ENCODE measurements at places on chromosomes 12 and 14.
A peak's percentile ranks its signal among the peaks of the same experiment; 100 is the strongest.

DNA sequence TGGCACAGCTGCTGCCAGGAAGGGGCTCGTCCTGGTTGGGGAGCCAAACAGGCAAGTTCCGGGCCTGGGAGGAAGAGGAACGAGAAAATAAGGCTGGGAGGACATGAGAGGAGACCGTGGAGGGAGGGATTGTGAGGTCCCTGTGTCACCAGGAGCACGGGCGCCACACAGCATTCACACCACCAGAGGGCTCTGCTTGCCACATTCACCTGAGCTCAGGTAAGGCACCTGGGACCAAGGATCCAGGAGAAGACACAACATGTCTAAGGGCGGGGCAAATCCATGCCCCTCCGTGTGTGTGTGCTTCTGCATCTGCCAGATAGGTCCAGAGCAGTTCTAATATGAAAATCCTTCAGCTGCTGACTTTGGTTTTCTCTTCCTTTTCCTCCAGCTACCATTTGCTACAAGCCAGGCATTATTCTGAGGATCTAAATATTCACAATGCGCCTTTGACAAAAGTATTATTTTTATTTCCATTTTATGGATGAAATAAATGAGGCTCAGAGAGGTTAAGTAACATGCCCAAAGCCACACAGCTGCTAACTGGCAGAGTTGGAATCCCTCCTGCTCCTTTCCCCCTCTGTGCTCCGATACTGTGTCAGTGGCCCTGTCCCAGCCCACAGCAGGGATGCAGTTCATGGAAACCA, 14.6 kb downstream of the RAPGEF3 start:
- DNase-seq = peak; percentile 67

DNA sequence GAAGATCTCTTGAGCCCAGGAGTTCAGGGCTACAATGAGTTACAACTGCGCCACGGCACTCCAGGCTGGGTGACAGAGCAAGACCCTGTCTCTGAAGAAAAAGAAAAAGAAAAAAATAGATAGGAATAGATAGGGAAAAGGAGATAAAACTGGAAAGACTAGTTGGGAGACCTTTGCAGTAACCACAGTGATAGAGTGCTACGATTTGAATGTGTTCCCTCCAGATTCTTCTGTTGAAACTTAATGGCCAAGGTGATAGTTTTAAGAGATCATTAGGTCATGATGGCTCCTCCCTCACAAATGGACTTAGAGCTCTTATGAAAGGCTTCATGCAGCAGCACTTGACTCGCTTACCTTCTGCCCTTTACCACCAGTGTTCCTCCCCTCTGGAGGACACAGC, 13.5 kb upstream of the ATF1 start:
- no peak for DNase-seq

DNA sequence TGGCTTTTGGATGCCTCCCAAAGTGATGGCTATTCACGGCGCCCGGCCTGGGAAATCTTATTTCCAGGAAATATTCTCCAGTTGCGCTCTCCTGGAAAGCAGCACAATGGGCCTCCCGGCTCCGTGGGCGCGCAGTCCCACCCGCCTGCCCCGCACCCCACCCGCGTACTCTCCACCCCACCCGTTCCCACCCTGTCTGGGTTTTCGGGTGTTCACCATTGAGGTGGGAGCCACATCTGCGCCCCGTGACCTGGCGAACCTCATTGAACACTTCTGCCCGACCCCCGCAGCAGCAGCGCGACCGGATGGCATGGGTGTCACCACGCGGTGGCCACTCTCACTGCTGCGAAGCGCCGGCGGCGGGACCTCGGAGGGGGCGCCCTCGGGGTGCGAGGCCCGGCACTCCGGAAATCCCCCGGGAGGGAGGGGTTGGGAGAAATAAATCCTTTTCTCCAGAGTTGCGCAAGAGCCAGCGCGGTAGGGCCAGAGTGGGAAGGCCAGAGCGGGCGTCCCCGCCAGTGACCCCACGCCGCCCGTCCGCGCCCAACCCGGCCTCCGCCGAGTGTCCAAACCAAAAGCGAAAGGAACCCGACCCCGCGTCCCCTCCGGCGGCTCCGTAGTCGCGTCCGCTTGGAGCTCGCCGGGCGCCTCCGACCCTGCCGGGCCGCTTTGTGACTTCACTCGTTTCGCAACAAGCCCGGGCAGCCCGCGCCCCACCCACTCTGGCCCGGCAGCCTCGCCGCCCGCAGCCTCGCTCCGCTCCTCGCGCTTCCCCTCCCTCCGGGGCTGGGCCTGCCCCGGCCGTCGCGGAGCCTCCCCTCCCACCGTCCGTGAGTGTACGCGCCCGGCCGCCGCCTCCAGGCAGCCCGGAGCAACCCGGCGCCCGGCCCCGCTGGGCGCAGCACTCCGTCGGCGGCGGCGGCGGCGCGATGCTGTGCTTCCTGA, at the start of gene DRAM1:
Gene DRAM1, plus strand, starts transcription at position 720 of the 945 bp plus-strand sequence. Its CDS starts 210 bp downstream, at position 930.
- peak; percentile 85 for DNase-seq

DNA sequence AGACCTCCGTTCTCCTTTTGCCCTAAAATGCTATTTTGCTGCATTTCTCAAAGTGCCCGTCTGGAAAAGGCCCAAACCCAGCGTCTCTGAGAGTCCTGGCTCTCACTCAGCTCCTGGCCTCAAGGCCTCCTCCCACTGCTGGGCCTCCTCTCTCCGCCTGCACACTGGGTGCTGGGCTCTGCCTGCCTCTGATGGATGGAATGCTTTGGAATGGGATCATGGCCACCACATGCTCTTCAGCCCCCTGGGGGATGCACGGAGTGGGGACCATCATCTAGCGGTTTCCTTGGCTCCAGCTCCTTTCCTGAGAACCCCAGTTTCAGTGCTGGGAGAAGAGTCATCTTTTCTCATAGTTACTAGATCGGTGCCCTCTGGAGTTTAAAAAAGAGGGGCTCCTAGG, 65.2 kb downstream of the KDM2B start:
- no peak for DNase-seq

DNA sequence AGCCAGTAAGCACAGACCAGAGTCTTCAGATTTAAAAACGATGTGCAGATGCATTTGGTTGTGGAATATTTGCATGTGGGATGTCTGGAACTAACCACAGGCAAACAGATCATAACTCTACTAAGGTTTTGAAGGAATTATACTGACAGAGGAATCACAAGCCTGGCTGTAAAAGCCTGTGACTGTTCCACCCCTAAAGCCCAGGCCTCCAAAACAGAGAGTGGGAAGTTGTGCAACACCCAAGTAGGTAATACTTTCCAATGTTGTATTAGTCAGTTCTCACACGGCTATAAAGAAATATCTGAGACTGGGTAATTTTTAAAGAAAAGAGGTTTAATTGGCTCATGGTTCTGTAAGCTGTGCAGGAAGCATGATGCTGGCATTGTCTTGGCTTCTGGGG, 68.1 kb upstream of the DCD start:
- DNase-seq = no peak

- no peak for DNase-seq
Measured at GRCh38 chr14:89370781-89371180, 46.3 kb downstream of the FOXN3 start.

GRCh38 chr14:95389471-95390011, 69.8 kb upstream of the CLMN start:
- no peak for DNase-seq

DNA sequence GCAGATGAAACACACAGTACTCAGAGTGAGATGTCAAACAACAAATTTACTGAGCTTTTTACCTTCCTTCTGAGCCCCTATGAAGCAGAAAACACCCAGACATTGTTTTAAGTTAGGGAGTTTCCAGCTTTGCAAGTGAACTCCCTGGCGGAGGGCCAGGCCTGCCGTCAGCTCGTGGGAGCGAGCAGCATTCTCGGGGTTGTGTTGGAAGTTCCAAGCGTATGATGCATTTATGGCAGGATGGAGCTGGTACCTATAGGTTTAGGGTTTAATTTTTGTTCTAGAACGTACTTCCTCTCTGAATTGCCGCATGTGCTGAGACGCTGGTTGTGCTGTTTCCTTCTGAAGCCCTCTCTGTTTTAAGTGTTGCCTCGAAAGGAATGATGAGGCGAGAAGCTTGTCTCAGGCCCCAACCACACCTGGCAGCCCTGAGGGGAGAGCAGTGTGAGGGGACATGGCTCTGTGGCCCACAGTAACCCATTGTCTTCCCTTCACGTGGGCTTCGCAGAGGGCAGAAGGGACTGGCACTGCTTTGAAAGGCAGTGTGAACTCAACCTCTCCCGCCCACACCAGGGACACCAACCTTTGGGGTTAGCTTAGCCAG, 76.6 kb downstream of the SSPN start:
- peak; percentile 54 for DNase-seq

GRCh38 chr12:9718968-9719367, 13.9 kb downstream of the CLECL1 start:
- DNase-seq = no peak

DNA sequence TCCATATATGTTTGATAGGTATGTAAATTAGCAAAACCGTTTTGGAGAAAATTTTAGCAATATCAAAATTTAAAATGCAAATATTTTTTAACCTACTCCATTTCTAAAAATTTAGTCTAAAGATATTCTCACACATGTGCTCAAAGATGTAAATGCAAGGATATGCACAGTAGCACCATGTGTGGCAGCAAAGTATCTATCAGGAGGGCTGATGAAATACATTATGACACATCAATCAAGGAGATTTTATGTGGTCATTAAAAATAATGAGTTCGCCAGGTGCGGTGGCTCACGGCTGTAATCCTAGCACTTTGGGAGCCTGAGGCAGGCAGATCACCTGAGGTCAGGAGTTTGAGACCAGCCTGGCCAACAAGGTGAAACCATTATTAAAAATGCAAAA, 8.0 kb upstream of the C1R start:
- DNase-seq = no peak

GRCh38 chr12:54390668-54391551, 6.4 kb upstream of the ZNF385A start:
- peak; percentile 84 for DNase-seq

- DNase-seq = no peak
Measured at GRCh38 chr12:128323145-128323920, 56.4 kb downstream of the TMEM132C start.

DNA sequence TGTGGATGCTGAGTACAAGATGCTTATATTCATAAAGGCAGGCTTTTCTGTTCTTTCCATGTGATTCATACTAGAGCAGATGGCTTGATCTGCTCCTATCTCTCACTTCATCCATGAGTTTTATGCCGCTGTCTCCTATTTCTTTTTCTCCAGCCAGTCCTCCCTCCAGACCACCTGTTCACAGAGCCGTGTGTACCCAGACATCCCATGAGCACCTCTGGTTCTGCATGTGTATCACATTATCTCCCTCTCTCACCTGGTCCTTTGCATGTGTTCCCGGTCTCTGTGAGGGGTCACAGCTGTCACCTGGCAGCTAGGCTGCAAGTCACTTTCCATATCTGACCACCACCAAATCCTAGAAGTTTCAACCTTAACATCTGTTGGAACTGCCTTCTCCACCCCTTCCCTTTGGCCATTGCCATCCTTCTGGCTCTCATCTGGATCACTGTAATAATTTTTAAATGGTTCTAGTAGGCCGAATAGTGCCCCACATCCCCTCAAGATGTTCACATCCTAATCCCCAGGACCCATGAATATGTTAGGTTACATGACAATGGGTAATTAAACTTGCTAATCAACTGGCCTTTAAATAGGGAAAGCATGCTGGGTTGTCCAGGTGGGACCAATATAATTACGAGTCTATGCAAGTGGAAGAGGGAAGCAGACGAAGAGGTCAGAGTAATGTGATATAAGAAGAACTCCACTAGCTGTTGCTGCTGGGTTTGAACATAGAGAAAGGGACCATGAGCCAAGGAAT, 168.1 kb downstream of the SNAPC1 start:
- DNase-seq = no peak

- peak; percentile 84 for DNase-seq
Measured at GRCh38 chr12:114662512-114663177, 21.3 kb downstream of the TBX3 start.

DNA sequence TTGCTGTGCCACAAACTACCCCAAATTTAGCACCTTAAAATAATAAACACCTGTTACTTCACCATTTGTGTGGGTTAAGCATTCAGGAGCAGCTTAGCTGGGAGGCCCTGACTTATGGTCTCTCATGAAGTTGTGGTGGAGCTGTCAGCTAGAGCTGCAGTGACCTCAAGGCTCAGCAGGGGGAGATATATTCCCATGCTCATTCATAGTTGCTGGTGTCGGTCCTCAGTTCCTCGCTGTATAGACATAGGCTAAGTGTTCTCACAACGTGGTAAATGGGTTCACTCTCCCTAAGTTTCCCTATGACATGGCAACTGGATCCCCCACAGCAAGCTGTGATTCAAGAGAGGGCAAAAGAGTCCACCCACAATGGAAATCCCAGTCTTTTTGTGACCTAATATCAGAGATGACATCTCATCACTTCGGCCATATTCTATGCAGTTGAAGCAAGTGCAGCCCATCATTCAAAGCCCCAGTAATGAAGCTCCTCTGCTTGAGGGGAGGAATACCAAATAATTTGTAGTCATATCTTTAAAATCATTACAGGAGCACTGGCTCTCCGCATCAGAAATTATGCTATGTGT, 41.1 kb downstream of the PRB3 start:
- peak; percentile 51 for DNase-seq

- no peak for DNase-seq
Measured at GRCh38 chr14:87896393-87897380, 96.3 kb downstream of the GALC start.

DNA sequence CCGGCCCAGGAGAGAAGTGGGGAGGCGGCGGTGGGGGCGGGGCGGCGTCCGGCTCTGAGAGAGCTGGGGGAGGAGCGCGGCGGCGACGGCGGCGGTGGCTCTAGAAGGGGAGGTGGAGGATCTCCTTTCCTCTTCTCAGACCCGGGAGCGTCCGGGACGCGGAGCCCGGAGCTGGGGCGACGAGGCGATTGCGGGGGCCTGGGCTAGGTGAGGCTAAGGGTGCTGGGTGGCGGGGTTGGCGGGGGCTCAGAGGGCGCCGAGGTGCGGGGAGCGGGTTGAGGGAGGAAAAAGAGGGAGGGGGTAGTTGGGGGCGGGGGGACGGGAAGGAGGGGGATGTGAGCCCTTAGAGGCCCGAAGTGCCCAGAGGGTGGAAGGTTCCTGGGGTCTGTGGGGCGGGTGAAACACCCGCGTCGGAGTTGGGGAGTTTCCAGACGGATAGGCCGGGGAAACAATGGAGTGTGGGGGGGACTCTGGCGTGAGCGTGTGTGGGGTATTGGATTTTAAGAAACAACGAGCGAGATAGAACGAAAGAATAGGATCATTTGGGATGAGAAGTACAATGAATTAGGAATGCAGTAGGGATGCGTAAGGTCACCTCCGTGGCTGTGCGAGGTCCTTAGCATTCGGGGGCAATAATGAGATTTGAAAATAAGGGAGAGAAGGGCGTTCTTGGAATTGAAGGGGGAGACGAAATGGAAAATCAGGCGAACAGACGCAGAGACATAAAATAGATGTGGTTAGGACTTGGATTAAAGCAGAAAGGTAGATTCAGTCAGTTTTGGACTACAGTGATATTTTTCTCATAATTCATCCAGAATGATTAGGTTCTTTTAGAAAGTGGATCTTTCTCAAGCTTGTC, at the start of gene SPATS2:
Gene SPATS2, plus strand, starts transcription at position 82 of the 859 bp plus-strand sequence. CDS start 93,551 bp downstream, outside the sequence.
- no peak for DNase-seq

Measured in activated CD4-positive, alpha-beta T cell treated with anti-CD3 and anti-CD28 coated beads for 36 hours (primary cell).